ENCODE measurements at places on chromosomes 5 and 9.

DNA sequence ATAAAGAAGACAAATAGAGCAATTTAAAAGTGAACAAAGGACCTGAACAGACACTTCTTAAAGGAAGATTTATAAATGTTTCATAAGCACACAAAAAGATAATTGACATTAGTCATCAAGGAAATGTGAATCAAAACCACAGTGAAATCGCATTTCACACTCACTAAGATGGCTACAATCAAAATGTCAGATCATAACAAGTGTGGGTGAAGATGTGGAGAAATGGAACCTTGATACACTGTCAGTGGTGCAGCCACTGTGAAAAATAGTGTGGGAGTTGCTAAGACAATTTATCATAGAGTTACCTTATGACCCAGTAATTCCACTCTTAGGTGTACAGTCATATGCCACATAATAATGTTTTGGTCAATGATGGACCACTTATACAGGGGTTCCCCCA, 54.5 kb upstream of the HTR4 start:
- DNase-seq = no peak

DNA sequence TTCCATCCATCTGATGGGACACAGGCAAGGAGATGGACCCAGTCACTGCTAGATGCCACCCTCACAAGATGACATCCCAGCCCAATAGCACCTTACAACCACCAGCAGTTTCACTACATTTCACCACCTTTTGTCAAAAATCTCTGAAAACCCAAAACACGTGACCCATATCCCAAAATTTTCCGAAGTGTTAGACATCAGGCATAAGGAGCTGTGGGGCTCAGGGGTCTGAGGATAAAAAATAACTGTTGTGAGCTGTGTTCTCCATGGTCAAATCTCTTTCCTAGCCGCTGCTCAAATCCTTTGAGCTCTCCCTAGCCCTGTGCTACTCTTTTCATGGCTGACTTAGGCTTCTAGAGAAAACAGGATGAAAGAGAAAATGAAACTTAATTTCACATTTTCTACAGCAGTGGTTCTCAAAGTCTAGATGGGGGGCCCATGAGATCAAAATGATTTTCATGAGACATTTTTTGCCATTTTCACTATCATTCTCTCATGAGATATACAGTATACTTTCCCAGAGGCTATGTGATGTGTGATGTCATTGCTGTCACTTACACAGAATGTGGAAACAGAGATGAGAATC, 40.7 kb downstream of the TIMD4 start:
- DNase-seq = no peak

- DNase-seq = no peak
These were observed 34.3 kb downstream of the NTRK2 start for GRCh38 chr9:84703793-84704192.

GRCh38 chr5:76682387-76682786, 33.5 kb upstream of the F2R start:
- DNase-seq = no peak

Data from stimulated activated CD8-positive, alpha-beta memory T cell treated with anti-CD3 and anti-CD28 coated beads, Interleukin-4, amount 100 ng/mL, for 1 hour (primary cell).